ENCODE measurements at places on chromosomes 7 and 10.

- no peak for DNase-seq
Measured at GRCh38 chr10:91149550-91149949, 70.9 kb upstream of the PCGF5 start.

- no peak for DNase-seq
Measured at GRCh38 chr10:118624747-118625146, 29.3 kb upstream of the PRLHR start.

- DNase-seq: no peak
Measured at GRCh38 chr7:97845622-97846203, 26.5 kb downstream of the ASNS start.

DNA sequence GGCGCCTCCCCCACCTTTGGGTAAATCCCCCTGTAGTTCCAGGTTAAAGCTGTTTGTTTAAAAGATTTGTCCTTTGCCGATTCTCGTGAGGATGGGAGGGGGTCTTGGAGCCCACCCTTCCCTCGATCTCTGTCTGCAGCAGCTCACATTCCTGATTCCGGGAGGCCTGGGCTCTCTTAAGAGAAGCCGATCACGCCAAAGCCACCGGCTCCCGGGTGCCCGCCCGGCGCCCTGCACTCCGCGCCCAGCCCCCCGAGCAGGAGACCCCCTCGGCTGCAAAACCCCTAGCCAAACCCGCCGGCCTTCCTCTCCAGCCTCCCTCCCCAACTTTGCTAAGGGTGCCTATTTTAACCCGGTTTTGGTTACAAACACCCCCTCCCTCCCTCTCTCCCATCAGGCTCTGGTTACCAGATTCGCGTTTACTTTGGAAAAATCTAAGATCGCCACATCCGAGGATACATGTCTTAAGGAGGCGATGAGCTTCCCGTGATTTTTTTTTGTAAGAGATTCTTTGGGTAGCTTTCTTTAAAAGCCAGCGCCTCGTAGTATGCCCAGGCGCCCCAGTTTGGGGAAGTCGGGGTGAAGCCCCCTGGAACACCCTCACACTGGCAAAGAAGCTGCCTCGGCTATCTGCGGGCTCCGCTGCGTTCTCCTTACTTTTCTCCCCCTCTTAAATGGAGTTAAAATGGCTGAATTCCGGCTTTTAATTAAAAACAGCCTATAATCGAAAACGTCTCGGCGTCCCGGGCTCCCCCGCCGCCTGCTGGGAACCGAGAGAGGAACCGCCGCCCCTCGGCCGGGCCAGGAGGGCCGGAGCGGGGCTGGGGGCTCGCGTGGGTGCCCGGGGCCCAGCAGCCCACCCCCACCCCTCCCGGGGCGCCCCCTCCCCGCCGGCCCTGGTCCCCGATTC lies 983 bp downstream of the TNRC18 start:
- no peak for DNase-seq

GRCh38 chr7:868189-868486 lies 8.2 kb upstream of the GET4 start:
- DNase-seq: no peak

DNA sequence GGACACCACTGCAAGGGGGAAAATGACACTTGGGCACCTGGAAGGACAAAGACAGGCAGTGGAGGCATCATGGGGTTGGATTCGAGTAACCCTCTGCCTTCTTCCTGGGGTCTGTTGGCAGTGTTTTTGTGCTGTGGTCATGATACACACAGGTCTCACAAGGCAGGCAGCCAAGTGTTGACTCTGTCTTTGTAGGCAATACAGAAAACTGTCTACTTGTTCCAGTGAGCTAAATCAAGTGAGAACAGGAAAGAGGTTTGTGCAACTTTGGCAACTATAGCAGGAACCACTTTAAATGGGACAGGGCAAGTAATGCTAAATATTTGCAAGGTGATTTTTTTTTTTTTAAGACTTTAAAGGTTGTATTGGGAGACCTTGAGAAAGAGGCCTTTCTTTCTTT lies 578.6 kb upstream of the GALNT17 start:
- DNase-seq: no peak

- DNase-seq: no peak
Measured at GRCh38 chr7:7002418-7003062, 176.5 kb upstream of the CCZ1B start.

DNA sequence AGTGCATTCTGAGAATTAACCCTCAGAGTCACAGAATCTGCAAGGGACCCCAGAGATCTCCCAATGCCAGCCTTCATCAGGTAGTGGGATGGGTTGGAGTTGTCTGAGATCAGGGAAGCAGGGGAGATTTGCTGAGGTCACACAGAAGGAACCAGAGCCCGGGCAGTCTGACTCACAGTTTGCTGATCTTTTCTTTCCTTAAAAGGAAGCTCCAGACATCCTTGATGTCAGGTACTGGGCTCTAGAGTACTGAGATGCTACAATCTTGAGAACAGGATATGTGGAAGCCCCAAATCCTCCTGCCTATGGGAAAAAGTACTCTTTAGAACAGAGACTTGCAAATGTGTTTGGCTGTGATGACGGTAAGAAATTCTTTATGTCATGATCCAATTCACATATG lies 706 bp downstream of the TBATA start:
- no peak for DNase-seq

DNA sequence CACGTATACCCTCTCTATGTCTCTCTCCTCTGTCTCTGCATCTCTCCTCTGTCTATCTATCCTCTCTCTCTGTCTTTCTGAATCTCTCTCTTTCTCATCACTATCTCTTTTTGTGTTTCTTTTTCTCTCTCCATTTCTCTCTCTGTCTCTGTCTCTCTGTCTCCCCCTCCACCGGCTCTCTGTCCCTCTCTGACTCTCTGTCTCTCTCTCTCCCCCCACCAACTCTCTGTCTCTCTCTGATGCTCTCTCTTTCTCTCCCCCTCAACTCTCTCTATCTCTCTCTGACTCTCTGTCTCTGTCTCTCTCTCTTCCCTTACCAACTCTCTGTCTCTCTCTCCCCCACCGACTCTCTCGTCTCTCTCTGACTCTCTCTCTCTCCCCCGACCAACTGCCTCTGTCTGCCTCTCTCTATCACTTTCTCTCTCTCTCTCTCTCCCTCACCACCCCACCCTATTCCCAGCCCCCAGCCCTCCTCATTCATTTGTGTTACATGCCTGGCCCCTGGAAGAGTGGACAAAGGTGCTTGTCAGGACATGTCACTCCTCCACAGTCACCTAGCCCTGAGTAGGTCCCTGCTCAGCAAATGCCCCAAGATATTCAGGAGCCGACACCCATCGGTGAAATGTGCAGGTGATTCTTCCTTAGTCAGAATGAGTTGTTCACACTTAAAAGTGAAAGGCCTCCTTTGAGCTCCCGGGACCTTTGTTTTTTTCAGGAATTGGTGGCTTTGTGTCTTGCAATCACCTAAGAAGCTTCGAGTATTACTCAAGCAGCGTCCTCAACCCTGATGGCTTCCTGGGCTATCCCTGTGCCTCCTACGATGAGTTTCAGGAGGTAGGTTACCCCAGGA lies 13.6 kb downstream of the PNLIPRP2 start:
- no peak for DNase-seq

- DNase-seq: no peak
Measured at GRCh38 chr7:80018941-80019808, 115.5 kb upstream of the GNAI1 start.

GRCh38 chr7:15159261-15159660 lies 256.7 kb upstream of the DGKB start:
- no peak for DNase-seq
